AML-193 (cell line): ENCODE measurements at places on chromosomes 13 and 19.

DNA sequence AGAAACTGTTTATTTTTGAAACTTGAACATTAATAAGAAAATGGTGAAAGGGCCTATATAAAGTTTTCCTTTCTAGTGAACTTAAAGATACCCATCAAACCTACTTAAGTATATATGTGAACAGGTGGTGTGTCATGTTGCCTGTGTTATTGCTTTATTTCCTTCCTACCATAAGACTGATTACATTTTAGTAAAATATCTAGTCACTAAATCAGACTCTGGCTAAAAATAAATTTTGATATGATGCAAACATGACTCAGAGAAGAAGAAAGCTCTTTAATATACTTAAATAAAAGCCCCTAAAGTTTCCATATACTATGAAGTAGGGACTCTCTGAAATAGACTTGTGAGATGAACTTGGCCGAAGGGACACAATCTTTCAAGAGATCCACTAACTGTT, 35.1 kb upstream of the FBXL3 start:
- DNase-seq: no peak

DNA sequence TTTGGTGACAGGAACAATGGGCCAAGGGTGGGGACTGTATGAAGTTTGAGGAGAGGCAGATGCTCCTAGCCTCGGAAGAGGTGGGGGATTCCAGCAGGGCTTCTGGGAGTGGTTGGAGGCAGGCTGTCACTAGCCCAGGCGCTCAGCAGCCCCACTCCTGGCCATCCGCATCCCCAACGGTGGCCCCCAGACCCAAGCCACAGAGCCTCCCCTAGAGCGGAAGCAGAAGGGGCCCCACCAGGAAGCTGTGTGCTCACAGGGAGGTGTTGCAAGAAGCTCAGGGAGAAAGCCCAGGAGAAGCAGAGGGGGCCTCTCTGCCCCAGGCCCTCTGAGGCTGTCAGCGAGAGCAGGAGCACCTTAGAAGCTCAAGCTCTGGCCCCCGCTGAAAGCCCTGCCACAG, 8.3 kb downstream of the PRAM1 start:
- peak; percentile 74 for DNase-seq

- no peak for DNase-seq
Measured at GRCh38 chr13:41458187-41458760, 924 bp downstream of the RGCC start.

DNA sequence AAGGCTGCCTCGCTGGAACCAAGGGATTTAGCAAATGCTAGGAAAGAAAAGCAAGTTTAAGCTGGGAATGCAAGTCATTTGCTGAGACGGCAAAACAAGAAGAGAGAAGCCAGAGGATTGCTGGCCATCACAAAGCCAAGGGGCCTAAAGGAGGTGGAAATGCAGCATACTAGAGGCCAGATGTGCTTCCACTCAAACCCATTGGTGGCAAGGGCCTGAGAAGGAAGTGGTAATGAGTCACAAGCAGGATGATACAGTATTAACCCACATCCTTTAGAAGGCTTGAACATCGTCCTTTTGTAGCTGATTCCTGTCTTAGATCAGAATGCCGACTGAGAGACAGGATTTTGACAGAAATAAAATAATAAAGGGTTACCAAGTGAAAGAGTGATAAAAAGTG, 68.2 kb downstream of the ITGBL1 start:
- peak; percentile 81 for DNase-seq

DNA sequence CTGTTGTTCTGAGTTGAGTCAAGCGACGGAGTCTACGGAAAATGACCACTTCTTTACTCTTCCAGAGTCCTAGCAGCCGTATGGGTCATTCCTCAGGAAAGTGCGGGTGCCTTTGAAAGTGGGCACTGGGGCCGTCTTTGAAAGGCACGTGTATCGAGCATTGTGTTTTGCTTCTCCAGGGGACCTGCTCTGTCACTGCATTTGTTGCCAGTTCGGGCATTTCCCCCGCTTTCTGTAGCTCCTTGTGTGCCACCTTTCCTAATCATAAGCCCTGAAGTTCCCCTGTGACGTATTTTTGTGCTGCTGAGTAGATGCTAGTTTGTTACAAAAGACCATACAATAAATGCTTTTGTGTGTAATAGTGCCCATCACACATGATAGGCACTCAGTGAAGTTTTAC, 24.4 kb downstream of the SPATA13 start:
- no peak for DNase-seq

DNA sequence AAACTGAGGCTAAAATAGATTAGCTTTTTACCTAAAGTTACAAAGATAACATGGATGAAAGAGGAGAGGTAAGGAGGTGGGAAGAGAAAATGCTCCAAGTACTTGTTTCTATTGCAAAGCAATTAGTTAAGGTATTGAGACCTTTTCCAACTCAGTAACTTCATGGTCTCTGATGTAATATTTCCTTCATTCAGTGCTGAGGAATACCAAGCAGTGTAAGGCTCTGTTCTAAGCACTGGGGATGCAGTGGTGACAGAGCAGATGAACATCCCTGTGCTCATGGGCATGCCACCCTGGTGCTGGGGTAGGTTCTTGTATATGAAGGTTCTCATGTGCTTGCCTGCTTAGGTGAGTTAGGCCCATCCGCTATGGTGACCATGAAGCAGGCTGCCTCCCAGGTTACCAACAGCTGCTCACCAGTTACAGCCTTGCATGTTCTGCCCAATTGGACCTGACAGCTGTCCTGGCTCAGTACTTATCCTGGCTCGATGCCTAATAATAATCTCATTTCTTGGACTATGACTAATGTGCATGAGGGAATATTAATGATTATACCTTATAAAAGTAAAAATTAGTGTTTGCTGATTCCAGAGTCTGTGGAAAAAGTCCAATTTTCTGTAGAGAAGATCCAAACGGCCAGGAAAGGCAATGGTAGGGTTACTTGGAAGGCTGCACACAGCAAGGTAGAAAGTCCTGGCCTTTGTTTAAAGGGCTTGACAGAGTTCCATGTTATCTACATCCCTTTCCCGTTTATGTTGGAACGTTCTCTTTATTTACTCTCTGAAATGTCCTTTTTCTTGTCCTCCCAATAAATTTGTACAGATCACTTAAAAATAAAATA, 48.3 kb downstream of the LATS2 start:
- no peak for DNase-seq

- DNase-seq: no peak
Measured at GRCh38 chr13:58025821-58026220, 394.3 kb downstream of the PCDH17 start.

DNA sequence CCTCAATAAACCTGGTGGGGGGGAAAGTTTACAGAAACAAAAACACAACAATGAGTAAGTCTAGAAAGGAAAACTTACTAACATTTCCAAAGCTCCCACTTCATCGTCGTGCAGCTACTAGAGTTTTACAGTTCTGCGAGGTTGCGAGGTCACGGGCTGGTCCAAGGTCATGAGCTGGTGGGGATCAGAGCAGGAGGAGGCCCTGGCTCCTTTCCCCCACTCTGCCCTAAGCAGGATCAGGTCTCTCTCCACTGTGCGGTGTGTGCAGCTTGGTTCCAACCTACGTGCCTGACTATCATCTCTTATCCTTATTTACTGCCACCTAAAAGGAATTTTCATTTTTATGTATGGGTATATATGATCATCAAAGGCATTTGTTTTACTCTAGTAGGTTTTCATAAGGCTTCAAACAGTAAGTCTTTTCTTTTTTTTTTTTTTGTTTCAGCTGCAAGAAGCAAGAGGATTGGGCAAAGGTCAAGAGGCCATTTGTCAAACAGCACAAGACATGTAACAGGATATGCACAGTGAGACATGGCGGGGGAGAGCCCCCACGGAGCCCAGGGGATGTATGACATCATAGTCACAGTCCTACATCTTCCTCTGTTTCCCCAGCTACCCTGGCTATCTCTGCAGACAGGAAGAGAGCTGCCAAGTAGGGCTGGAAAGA, 76.6 kb upstream of the POMP start:
- peak; percentile 26 for DNase-seq
